ENCODE measurements at places on chromosomes 7 and 10.

DNA sequence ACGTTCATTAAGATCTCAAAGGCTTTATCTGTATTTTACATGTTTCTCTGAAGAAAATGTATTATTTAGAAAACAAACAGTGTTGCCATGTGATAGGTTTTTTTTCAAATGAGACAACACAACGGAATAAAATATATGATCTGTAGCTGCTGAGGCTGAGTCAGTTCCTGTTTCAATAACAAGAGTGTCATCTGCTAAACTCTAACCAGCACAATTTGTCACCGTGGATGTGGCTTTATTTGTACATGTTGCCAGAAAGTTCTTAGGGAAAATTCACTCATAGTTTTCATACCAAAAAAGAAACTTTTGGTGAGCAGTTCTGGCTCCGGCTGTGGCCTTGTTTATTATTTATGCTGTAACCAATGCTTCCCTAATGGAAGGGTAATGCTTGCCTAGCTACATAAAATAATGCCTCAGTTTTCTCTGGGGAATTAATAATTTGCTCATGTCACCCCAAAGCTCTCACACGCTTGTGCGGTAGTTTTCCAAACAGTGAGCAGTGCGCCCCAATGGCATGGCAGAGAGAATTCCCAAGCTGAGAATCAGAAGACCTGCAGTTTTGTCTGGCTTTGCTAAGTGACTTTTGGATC, 20.3 kb upstream of the KLF6 start:
- no peak for DNase-seq

DNA sequence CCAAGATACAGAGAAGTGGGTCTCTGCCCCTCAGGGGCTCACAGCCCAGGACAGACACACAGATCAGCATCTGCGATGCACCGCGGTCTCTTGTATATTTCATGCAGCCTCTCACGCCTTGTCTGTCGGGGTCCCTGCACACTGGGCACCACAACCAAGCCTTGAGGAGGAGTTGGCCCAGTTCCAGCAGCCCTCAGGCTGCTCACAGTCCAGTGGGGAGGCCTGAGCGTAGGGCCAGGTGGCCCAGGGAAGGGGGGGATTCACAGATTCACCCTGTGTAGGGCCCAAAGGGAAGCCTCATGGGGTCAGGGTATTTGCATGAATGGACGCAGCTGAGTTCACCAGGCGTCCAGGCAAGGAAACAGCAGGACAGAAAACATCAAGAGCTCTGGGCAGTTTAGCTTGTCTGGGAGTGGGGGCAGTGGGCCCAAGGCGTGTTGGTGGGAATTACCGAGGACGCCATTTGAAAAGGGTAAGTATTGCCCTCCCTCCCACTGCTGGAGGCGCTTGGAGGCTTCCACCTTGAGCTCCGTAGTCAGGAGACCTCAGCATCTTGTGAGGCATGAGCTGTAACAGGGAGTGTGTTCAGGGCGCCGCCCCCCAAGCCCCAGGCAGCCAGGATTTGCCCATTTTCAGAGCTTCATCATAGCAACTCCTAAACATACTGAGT, 129.1 kb upstream of the CHST15 start:
- no peak for DNase-seq

DNA sequence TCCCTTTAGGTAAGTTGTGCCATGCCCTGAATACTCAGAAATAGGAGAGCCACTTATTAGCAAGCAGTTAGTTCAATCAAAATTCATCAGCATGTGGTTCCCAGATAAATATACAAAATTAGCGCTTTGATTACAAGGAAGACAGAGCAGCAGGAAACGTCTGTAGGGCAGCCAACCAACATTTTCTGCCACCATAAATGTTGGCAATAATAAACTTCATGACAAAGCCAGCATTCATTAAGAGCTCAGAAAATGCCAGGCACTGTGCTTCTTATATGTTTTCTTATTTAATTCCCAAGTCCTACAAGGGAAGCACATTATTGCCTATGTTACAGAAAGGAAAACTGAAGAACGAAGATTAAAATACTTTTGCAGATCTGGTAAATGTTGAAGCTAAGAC, 22.0 kb upstream of the ABCB5 start:
- DNase-seq = no peak

DNA sequence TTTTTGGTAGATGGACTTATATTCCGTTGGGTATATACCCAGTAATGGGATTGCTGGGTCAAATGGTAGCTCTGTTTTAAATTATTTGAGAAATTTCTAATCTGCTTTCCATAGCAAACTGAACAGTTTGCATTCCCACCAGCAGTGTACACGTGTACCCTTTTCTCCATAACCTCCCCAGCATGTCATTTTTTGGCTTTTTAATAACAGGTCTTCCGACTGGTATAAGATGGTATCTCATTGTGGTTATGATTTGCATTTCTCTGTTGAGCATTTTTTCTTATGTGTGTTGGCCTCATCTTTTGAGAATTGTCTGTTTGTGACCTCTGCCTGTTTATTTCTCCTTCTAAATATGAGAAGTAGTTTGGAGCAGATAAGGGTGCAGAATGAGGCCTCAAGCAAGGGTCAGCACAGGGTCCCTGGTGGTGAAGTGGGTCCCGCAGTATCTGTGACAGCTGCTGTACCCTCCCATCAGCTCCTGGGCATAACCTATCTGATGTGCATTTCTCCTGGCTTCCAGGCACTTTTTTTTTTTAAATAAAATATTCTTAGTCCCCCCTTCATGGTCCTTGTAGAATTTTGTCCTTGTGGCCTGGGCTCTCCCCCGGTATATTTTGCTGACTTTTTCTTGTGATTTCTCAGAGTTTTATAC, 73.5 kb downstream of the PROSER2 start:
- DNase-seq = no peak

DNA sequence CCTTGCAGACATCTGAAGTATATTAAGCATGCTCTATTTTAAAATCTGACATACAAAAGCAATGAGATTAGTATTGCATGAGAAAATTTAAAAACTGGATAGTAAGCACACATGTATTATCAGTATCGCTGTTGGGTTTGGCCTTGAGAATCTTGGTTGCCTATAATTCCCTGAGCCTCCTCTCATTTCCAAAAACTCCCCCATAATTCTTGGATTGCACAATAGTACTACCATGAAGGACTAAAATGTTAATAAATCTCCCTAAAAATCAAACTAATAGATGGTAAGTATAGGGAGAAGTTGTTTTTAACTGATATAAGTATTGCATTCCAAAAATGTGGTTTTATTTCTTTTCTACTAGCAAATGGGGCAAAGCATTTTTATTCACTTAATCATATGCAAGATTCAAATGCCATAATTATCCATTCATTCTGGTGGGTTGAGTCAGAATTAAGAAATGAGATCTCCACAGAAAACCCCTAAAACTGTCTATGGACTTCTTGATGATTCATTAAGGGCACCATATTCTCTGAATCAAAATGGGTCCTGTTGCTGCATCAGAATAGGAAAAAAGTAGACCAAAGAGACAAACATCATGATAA, 10.3 kb upstream of the VIM start:
- DNase-seq = no peak

DNA sequence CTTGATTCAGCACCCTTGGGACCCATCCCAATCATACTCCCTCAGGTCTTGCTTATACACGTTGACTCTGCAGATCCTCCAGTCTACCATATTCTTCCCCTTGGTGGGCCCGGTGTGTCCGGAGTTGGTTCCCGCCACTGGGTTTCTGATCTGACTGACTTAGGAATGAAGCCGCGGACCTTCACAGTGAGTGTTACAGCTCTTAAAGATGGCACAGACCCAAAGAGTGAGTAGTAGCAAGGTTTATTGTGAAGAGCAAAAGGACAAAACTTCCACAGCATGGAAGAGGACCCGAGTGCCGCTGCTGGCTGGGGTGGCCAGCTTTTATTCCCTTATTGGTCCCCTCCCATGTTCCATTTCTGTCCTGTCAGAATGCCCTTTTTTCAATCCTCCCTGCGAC, 5.9 kb upstream of the GDF10 start:
- no peak for DNase-seq

GRCh38 chr10:93852476-93853095, 41.2 kb upstream of the SLC35G1 start:
- DNase-seq = no peak

DNA sequence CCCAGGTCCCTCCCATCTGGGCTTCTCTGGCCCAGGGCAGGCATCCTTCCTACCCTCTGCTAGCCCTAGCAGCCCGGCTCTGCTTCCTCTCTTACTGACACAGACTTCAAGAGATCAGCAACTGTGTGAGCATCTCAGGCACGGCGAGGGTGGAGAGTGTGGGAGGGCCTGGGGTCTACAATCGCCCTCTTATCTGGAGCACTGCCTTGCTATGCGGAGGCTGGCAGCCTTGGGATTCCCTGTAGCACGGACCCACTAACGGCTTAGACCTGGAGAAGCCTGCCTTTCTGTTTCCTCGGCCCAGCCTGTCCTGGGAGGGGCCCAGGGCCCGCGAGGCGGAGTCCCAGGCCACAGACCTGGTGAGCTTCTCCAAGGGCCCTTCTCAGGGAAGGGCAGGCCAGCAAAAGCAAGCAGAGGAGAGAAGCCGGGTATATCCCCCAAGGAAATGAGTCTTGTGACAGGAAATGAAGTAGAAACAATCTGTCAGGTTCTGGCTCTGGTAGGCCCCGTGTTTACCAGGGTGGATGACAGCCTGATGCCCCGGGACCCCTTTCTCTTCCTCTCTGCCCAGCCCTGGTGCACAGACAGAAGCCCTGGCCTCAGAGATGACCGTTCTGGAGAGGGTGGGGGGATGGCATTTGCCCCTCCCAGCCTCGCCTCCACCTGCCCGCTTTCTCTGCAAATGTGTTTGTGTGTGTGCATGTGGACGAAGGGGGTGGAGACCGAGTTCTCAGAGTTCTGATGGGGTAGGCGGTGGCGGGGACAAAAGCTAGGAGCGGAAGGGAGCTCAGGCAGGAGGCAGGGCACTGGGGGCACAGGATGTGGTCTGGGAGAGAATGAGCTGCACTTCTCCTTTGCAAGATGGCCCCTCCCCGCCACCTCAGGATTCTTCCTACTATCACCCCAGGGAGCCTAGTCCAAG, 2.5 kb downstream of the LRCH4 start:
- DNase-seq = no peak

DNA sequence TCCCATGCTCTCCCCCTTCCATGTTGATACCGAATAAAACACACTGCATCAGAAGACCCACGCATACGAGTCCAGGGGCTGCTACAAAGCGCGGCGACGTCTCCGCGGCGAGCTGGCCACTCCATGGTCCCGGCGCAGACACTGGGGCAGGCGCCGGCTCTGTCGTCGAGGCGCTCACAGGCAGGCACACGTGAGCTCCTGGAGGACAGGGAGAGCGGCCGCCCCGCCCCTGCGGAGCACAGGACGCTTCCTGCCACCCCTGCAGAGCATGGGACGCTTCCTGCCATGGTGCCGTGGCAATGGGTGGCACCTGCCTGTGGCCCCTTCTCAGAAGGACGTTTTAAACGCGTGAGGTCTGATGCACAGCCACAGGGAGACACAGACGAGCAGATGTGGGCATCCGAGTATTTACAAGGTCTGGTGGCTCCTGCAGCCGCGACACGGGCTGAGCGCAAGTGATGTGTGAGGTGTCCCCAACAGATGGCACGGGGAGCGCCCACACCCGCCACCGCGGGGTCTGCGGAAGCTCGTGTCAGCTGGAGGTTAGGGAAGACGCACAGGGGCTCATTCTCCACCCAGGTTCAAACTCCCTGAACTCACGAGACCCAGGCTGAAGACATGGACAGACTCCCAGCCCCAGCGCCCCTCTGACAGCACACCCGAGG, 21.4 kb upstream of the GPR146 start:
- DNase-seq = no peak

GRCh38 chr7:138238734-138239659, 162.7 kb downstream of the AKR1D1 start:
- DNase-seq = no peak

All from activated naive CD8-positive, alpha-beta T cell treated with anti-CD3 and anti-CD28 coated beads, Interleukin-2, amount 50 U/mL, for 16 hours (primary cell).